ENCODE measurements at places on chromosomes 12 and 14. TPM values are rescaled to one million over a fixed set of nuclear protein-coding genes. Genes with fewer than 3 reads are reported as not detected.
A peak's percentile ranks its signal among the peaks of the same experiment; 100 is the strongest.

ADAM20 gene
- 0.85 TPM for total RNA-seq

MYL6B gene
- 66.2 TPM for total RNA-seq

TPH2 gene
- not detected for total RNA-seq

DNA sequence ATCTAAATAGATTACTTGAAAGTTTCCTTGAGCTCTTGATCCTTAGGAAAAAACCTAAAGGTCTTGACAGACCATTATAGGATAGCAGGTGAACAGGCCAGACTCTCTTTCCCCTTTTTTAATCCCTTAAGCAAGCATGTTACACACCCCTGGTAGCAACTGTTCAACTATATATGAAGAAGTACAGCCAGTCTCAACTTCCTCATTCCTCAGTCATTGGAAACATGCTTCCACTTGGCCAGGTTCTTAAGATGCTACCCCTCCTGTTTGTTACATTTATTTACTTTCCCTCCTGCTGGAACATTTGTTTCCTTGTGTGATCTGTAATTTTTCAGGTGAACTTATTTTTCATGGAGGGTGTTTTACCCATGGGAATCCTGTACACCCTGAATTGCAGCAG is 124.1 kb downstream of the ARMH4 start:
- no peaks in the 10 kb centered on the region for H3K27me3 ChIP-seq
- DNase-seq: no peak
- no peaks in the 10 kb centered on the region for H3K36me3 ChIP-seq
- peak overlapping the region; percentile 52 for H3K27ac ChIP-seq
- H3K4me3 ChIP-seq: no peak overlapping the region
- no peaks in the 10 kb centered on the region for H3K4me1 ChIP-seq

GRCh38 chr12:43551971-43552559 is at the start of gene ADAMTS20:
Gene ADAMTS20, minus strand, starts transcription at chr12:43552203. Its CDS starts 282 bp downstream, at chr12:43551921.
- peaks cover 61% of the 10 kb centered on the region for H3K27me3 ChIP-seq
- peaks cover 5% of the 10 kb centered on the region for H3K4me1 ChIP-seq
- H3K27ac ChIP-seq: no peak within 1 kb of the TSS
- peak; percentile 81 for DNase-seq
